ENCODE measurements at places on chromosomes 13 and 19. TPM values are rescaled to one million over a fixed set of nuclear protein-coding genes. Genes with fewer than 3 reads are reported as not detected.

Gene OSCAR
- total RNA-seq: 0.42 TPM

Gene RDH8
- not detected for total RNA-seq

Gene SEMA6B
- total RNA-seq: not detected

Gene FCGBP
- total RNA-seq: 6.2 TPM

Gene SPRED3
- 1.3 TPM for total RNA-seq

Gene DACT3
- 0.42 TPM for total RNA-seq

Gene ELSPBP1
- not detected for total RNA-seq

Gene PRX
- 0.84 TPM for total RNA-seq

Gene ADGRL1
- 6.3 TPM for total RNA-seq

Gene FXYD5
- total RNA-seq: 384 TPM

Gene TEKTIP1
- total RNA-seq: 8.3 TPM

Gene MBD3L3
- not detected for total RNA-seq

Gene ATP7B
- 0.37 TPM for total RNA-seq

Gene STK11
- 70.8 TPM for total RNA-seq
